ENCODE measurements at places on chromosomes 16 and 17.

DNA sequence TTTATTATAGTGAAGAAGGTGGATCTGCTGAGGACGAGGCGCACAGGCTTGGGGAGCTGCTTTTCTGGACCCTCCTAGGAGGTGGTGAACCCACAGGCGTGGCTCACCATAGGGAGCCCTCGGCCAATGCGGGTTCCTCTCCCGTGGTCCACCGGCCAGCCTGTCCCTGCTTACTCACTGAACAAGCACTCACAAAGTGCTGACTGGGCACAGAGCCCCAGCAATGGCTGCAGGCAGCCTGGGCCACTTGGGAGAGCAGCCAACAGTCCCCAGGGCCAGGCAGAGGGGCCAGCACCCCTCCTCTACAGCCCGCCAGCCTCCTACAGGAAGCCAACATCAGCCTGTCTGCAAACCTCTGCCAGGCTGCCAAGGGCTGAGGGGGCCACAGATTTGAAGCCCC lies 19.1 kb upstream of the NCBP3 start:
- H3K27me3 ChIP-seq: no peaks in the 10 kb centered on the region
- no peak overlapping the region for H3K4me3 ChIP-seq
- peaks cover 28% of the 10 kb centered on the region for H3K36me3 ChIP-seq
- peak; percentile 11 for DNase-seq
- no peak overlapping the region for H3K27ac ChIP-seq
- no peaks in the 10 kb centered on the region for H3K4me1 ChIP-seq

- H3K4me1 ChIP-seq: peaks cover 20% of the 10 kb centered on the region
- H3K27me3 ChIP-seq: no peaks in the 10 kb centered on the region
- peak; percentile 97 for DNase-seq
- no peaks in the 10 kb centered on the region for H3K36me3 ChIP-seq
- H3K27ac ChIP-seq: peak within 1 kb of the TSS; percentile 21
These were observed at the start of gene RMI2 for GRCh38 chr16:11345040-11345862. TSS of gene RMI2 (plus strand) at chr16:11345459. CDS start at chr16:11345472, 13 bp downstream.

DNA sequence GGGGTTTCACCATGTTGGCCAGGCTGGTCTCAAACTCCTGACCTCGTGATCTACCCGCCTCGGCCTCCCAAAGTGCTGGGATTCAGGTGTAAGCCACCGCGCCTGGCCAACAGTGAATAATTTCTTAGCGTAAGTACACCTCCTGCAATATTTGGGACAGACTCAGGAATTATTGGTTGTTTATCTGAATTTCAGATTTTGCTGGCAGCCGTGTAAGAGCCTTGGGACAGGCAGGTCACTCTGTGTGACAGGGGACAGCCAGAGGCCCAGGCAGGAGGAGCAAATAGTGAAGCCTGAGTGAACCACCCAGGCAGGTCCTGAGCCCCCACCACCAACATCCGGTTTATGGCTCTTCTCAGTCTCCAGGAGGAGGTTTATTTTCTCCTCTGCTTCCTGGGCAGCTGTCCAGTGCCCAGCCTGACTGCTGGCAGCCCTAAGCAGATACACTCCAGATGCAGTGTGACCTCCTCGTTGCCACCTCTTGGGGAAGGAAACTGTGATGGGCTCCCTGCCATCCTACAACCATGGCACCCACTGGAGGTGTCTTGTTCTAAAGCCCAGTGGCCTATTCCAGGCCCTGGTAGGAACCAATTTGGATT lies 26.2 kb upstream of the ADORA2B start:
- H3K4me3 ChIP-seq: no peak overlapping the region
- no peak overlapping the region for H3K27ac ChIP-seq
- no peaks in the 10 kb centered on the region for H3K27me3 ChIP-seq
- peak; percentile 54 for DNase-seq
- peaks cover 23% of the 10 kb centered on the region for H3K4me1 ChIP-seq

DNA sequence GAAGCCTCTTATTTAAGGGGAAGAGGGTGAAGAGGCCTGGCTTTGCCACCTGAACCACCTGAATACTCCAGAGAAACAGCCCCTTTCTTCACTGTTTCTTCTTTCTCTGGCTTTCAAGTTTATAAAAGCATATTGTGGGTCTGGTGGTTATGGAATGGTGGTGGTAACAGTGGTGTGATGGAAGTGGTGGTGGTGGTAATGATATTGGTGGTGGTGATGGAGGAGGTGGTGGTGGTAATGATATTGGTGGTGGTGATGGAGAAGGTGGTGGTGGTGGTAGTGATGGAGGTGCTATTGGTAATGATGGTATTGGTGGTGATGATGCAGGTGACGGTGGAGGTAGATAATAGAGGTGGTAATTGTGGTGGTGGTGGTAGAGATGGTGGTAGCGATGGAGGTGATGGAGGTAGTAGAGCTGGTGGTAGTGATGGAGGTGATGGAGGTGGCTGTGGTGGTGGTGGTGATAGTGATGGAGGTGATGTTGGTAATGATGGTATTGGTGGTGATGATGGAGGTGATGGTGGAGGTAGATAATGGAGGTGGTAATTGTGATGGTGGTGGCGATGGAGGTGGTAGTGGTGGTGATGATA lies 14.1 kb upstream of the C1QL1 start:
- no peaks in the 10 kb centered on the region for H3K27me3 ChIP-seq
- peak overlapping the region; percentile 70 for H3K4me3 ChIP-seq
- DNase-seq: no peak
- peak overlapping the region; percentile 90 for H3K27ac ChIP-seq
- no peaks in the 10 kb centered on the region for H3K36me3 ChIP-seq

- H3K27ac ChIP-seq: no peak overlapping the region
- no peak for DNase-seq
- peaks cover 13% of the 10 kb centered on the region for H3K4me1 ChIP-seq
- peak overlapping the region; percentile 62 for H3K4me3 ChIP-seq
- peaks cover 23% of the 10 kb centered on the region for H3K27me3 ChIP-seq
These were observed 635 bp upstream of the FA2H start for GRCh38 chr16:74775255-74775654.

- H3K27me3 ChIP-seq: no peaks in the 10 kb centered on the region
- peaks cover 5% of the 10 kb centered on the region for H3K4me1 ChIP-seq
- peak; percentile 24 for DNase-seq
- no peak overlapping the region for H3K4me3 ChIP-seq
These were observed 7.4 kb upstream of the SPAG9 start for GRCh38 chr17:51128076-51128475.

DNA sequence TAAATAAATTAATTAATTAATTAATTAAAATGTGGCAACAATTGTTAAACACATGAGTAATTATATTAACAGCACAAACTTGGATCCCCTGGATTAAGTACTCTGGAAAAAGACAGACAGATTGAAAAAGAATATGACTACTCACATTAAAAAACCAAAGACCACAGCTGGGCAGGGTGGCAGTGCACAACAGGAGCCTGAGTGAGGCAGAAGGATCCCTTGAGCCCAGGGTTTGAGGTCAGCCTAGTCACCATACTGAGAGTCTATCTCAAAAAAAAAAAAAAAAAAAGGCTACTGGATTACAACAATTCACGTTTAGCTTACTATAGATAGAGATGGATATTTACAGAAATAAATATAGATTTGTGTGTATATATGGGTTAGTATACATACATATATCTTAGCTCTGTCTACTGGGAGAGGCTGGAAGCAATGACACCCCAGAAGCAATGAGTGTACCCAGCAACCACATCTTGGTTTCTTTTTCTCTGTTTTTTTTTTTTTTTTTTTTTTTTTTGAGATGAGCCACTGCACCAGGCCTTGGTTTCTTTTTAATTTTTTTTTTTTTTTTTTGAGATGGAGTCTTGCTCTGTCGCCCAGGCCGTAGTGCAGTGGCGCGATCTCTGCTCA lies 10.6 kb upstream of the SUZ12 start:
- no peaks in the 10 kb centered on the region for H3K36me3 ChIP-seq
- H3K27ac ChIP-seq: no peak overlapping the region
- no peak for DNase-seq
- no peak overlapping the region for H3K4me3 ChIP-seq
- H3K4me1 ChIP-seq: no peaks in the 10 kb centered on the region

- H3K27me3 ChIP-seq: no peaks in the 10 kb centered on the region
- H3K4me3 ChIP-seq: no peak overlapping the region
- H3K4me1 ChIP-seq: no peaks in the 10 kb centered on the region
These were observed 7.7 kb upstream of the NPIPB2 start for GRCh38 chr16:11949527-11949926.

GRCh38 chr17:13755851-13756250 lies 154.1 kb upstream of the HS3ST3A1 start:
- no peak overlapping the region for H3K27ac ChIP-seq
- DNase-seq: no peak
- H3K36me3 ChIP-seq: no peaks in the 10 kb centered on the region
- H3K4me3 ChIP-seq: no peak overlapping the region
- H3K27me3 ChIP-seq: no peaks in the 10 kb centered on the region

- DNase-seq: no peak
- H3K27me3 ChIP-seq: no peaks in the 10 kb centered on the region
- H3K4me3 ChIP-seq: no peak overlapping the region
- H3K36me3 ChIP-seq: no peaks in the 10 kb centered on the region
These were observed 33.2 kb downstream of the MAP2K6 start for GRCh38 chr17:69447726-69448125.

- peak within 1 kb of the TSS; percentile 66 for H3K4me3 ChIP-seq
- peaks cover 31% of the 10 kb centered on the region for H3K4me1 ChIP-seq
- H3K27ac ChIP-seq: no peak within 1 kb of the TSS
- H3K27me3 ChIP-seq: no peaks in the 10 kb centered on the region
- DNase-seq: peak; percentile 86
These were observed at the start of gene NAE1 for GRCh38 chr16:66830422-66831404. TSS of gene NAE1 (minus strand) at chr16:66830976. CDS start at chr16:66830899, 77 bp downstream.

DNA sequence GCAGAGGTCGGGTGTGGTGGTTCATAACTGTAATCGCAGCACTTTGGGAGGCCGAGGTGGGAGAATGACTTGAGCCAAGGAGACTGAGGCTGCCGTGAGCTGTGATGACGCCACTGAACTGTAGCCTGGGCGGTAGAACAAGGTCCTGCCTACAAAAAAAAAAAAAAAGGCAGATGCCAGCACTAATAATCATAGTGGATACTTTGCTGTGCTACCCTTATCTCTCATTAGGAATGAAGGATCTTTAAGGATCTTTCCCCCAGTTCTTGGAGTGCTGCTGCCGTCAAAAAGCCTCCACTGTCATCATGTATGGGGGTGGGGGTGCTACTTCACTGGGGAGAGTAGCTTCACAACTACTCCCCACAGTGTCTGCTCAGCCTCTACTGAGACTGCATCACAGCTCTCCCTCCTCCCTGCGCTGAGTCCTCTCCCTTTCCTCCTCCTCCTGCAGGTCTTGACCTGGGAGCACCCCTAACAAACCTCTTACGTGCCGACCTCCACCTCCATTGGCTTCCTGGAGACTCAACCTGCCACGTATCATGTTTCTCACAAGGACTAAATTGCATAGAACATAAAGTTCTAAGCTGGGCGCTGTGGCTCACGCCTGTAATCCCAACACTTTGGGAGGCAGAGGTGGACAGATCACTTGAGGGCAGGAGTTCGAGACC lies 24.4 kb upstream of the ST6GALNAC1 start:
- H3K27ac ChIP-seq: no peak overlapping the region
- no peaks in the 10 kb centered on the region for H3K36me3 ChIP-seq
- H3K4me1 ChIP-seq: no peaks in the 10 kb centered on the region
- no peaks in the 10 kb centered on the region for H3K27me3 ChIP-seq
- DNase-seq: no peak

- no peaks in the 10 kb centered on the region for H3K4me1 ChIP-seq
- no peak overlapping the region for H3K4me3 ChIP-seq
- DNase-seq: no peak
- no peaks in the 10 kb centered on the region for H3K27me3 ChIP-seq
- no peak overlapping the region for H3K27ac ChIP-seq
These were observed 55.0 kb upstream of the MEAK7 start for GRCh38 chr16:84559311-84559932.

GRCh38 chr17:27321372-27321771 lies 27.5 kb downstream of the WSB1 start:
- no peaks in the 10 kb centered on the region for H3K27me3 ChIP-seq
- no peak for DNase-seq
- H3K4me1 ChIP-seq: peaks cover 28% of the 10 kb centered on the region
- H3K27ac ChIP-seq: no peak overlapping the region
- H3K36me3 ChIP-seq: peaks cover 31% of the 10 kb centered on the region

DNA sequence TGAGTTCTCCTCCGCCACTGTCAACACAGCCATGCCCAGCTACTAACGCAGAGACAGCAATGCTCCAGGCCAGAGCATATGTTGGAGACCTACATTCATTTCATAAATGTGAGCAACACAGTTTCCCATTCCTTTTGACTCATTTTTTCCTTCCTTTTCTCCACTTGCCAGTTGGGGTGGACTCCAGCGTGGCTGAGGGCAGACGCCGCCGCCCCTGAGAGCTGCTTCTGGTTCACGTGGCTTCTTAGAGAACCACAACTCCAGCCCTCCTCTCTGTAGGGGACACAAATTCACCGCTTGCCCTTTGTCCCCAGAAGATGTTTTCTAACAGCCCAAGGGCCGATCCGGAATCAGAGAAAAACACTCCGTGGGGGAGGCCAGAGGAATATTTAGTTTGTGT lies 45.8 kb upstream of the ZCCHC14 start:
- no peak for DNase-seq
- H3K36me3 ChIP-seq: no peaks in the 10 kb centered on the region
- peaks cover 27% of the 10 kb centered on the region for H3K27me3 ChIP-seq
- no peak overlapping the region for H3K4me3 ChIP-seq
- H3K4me1 ChIP-seq: peaks cover 5% of the 10 kb centered on the region
- H3K27ac ChIP-seq: no peak overlapping the region

DNA sequence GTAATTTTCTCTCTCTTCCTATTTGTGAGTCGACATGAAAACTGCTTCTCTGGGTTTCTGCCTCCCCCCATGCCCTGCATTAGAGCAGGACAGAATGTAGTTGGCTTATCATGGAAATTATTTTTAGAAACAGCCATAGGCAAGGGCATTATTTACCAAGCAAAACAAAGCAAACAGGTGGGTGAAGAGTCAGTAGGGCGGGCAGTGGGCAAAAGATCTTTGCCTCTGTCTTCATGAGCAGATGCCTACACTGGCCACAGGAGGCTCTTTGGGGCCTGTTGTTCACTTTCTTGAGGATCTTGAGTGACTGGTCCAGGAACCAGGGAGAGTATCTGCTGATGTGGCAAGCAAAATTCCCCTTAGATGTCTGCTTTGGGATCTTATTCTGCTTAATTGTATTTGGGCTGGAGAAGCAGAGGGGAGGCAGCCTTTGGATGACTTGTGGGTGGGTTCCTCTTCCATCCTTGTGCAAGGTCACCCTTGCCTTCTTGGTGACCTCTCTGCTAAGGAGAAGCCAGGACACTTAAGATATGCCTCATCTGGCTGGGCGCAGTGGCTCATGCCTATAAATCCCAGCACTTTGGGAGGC lies 42.5 kb upstream of the CLEC19A start:
- H3K36me3 ChIP-seq: no peaks in the 10 kb centered on the region
- no peak for DNase-seq
- peaks cover 13% of the 10 kb centered on the region for H3K27me3 ChIP-seq
- no peak overlapping the region for H3K27ac ChIP-seq
- H3K4me3 ChIP-seq: no peak overlapping the region

DNA sequence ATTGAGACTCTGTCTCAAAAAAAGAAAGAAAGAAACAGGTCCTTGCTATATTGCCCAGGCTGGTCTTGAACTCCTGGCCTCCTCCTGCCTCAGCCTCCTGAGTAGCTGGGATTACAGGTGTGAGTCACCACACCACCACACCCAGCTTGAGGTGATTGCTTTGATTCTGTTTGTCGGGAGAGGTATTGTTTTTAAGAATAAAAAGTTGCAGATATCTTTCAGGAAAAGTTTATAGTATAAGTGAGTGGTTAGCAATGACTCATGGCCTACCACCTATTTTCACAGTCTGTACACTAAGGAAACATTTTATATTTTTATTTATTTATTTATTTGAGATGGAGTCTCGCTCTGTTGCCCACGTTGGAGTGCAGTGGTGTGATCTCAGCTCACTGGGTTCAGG lies 45.0 kb downstream of the RHOT1 start:
- peaks cover 47% of the 10 kb centered on the region for H3K36me3 ChIP-seq
- peaks cover 5% of the 10 kb centered on the region for H3K4me1 ChIP-seq
- DNase-seq: no peak
- H3K27ac ChIP-seq: no peak overlapping the region
